ENCODE measurements at places on chromosomes 11 and 22. TPM values are rescaled to one million over a fixed set of nuclear protein-coding genes. Genes with fewer than 3 reads are reported as not detected.
A peak's percentile ranks its signal among the peaks of the same experiment; 100 is the strongest.

TST gene
- total RNA-seq = 73.8 TPM

DNA sequence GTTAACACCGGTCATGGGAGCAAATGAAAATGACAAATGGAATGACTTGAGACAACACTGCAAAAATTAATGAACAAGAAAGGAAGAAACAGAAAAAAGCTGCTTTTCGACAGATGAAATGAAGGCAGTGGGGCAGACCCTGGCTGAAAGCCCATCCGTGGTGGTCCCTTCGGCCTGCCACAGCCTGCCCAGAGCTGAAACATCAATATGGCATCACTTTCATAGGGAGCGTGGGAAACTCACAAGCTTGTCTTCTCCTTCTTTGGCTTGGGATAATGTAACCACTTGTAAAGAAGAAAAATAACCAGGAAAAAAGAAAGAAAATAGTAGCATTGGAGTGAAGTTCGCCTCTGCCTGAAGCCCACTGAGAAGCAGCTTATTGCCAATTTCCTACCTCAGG is 78.8 kb downstream of the CTTN start:
- no peak for DNase-seq

DNA sequence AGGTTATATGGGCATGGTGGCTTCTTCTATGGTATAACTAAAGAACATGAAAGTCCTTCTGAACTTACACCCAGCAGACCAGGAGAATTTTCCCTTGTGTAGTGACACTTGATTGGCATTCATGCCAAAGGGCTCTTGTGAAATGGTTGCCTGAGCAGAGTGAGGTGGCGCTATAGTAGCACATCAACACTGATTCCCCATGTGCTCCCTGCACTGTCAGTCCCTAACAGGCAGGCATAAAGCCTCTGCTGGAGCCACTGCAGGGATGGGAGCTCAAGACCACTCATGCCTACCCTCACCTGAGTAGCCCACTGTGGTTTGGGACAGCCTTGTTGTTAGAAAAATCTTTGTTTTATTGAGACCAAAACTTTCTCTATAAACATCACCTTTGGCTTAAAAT is 92.6 kb upstream of the LIN7C start:
- no peak for DNase-seq

DNA sequence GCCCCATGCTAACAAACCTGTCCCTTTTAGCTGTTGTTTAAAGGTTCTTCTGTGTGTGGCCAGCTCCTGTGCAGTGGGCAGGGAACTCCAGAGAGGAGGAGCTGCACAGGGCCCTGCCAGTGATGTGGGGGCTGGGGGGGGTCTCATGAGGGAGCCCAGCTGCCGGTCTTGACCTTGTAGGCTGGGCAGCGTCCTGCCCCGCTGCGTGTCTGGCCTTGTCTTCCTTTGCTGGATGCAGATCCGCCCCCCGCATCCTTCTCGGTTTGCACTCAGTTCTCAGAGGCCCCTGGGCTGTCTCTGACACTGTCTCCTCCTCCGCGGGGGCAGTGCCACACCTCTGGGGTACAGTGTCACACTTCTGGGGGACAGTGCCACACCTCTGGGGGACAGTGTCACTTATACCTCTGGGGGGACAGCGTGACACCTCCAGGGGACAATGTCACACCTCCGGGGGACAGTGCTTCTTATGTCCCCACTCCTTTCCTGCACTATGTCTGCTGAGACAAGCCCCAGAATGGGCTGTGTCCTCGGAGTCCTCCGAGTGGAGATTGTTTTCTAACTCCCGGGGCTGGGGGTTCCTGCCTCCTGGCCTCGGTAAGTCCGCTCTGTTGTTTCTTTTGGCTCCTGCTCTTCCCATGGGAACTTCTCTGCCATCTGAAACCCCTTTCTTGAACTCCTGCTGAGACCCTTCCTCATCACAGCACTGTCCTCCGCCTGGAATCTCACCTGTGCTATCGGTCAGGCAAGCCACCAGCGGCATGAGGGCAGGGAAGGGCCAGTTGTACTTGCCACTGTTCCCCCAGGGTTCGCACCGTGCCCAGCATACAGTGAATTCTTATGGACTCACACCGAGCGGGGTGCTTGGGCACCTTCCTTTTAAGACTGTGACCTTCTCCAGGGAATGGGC is 788.3 kb downstream of the TBC1D22A start:
- no peak for DNase-seq

DNA sequence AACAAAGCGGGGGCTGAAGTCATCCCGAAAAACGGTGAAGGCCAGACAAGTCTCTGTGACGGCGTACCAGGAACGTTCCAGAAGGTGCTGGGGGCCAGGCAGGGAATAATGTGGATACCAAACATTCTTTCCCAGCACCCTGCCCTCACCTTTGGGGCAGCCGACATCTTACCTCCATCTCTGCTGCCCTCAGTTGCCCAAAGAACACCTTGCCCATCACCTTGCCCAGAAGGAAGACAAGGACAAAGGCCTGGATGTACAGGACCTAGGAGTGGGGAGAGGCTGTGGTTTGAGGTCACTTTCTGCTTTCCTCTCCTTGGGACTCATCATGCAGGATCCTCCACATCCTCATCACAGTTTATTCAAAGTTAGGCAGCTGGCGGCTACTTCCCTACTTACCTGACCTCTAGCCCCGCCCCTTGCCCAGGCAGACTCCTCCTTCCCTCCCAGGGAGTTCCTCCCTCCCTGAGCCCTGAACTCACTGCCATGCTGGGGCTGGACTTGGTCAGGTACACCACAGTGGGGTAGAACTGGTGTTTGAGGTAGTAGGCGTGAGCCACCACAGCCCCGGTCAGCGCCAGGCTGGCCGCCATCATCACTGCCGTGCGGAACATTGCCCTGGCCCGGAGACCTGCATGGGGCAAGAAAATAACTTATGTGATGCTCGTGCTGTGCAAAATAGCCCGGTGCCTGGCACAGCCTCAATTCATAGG is 1.2 kb downstream of the SYVN1 start:
- peak; percentile 91 for DNase-seq

DNA sequence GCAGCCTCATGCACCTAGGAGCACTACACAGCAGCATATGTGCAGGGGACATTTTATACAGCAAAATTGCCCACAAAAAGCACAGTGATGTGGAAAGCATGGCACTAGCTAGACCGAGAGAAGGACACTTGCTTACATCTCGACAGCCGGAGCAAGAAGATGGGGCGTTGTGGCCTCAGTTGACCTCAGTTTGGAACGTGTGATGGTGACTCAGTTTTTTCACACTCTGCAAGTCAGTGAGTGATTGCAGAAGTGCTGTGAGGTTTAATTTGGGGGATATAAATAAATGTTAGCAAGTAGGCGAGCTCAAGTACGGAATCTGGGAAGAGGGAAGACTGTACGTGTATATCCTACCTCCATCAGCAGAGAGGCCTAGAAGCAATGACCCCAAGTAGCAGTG is 23.3 kb downstream of the LRP5 start:
- DNase-seq = no peak

DNA sequence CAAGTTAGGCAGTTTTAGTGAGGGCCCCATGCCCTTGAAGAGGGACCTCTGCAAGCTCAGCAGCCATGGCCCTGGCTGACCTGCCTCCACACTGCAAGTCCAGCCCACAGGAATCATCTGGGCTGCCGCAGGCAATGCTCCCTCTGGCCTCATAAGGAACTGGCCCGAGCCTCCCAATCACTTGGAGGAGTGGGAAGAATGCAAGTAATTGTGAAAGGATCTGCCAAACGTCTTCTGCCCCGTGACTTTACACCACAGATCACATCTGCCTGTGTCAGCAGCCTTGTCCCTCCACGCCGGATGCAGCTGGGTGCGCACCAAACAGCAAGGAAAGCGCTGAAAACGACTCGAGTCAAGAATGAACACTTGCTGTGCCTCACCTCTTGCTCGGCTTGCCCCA is 23.8 kb downstream of the OPCML start:
- DNase-seq = no peak

DNA sequence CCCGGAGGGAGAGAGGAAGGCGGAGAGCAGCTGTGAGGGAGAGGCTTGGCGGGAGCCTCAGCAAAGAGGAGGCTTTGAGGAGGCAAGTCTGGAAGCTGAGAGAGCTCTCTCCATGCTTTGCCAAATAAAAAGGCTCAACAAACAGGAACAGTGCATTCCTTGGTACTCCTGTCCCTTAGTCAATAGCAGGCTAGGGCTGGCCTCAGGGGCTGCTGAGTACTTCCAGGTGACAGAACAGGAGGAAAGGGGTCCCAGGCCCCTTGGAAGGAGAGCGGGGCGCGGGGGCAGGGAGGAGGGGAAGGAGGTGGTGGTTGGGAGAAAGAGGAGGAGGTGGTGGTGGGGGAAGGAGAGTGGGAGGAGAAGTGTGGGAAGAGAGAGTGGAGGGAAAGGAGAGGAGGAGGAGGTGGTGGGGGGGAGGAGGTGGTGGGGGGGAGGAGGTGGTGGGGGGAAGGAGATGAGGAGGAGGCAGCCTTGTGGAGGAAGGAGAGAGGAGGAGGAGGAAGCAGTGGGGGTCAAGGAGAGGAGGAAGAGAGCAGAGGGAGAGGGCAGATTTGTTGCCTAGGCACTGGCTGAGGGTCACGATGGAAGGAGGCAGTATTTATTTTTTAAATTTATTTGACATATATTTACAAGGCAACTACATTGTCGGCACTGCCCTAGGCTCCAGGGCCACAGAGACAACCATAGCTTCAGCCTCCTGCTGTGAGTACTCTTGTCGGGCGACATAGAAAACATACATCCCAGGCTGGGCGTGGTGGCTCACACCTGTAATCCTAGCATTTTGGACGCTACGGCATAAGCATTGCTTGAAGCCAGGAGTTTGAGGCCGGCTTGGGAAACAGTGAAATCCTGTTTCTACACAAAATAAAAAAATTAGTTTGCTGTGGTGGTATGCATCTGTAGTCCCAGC is 74.2 kb upstream of the ZBED5 start:
- DNase-seq = no peak

SLC43A3 gene
- total RNA-seq = 30.0 TPM

PIWIL4 gene
- total RNA-seq = 13.2 TPM

- peak; percentile 21 for DNase-seq
These were observed 12.8 kb downstream of the NFAM1 start for GRCh38 chr22:42419243-42419881.

- DNase-seq = peak; percentile 30
These were observed at the start of gene SLC15A3 for GRCh38 chr11:60951904-60952741. Gene SLC15A3, minus strand, starts transcription at chr11:60952176. Its CDS starts 625 bp downstream, at chr11:60951551.

DNA sequence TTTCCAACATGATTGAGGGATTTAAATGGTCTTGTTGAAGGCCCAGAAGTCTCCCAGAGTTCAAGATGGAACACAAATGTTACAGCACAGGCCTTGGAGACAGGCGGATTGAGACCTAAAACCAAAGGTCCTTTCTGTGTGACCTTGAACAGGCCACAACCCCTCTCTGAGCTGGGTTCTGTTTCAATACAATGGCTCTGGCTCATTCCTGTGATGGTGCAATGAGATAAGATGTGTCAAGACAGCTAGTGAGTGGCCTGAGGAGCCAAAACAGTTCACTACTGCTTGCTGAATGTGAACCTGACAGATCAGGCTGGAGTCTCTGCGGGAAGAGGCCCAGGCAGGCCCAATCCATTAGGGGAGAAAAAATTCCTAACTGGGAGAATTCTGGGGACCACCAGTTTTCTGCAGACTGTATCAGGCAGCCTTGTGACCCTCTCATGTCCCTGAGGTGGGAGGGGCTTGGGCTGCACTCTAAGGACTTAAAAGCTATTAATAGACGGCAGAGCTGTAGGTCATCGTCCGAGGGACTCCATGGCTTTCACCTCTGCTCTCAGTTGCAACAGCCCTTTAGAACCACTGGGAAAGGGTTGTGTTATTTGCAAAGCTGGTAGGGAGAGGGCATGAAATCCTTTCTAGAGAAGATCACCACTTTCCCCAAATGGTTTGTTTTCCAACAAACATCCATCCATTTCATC is 126.1 kb upstream of the TEAD1 start:
- DNase-seq = no peak

PGA5 gene
- 10.9 TPM for total RNA-seq

DNA sequence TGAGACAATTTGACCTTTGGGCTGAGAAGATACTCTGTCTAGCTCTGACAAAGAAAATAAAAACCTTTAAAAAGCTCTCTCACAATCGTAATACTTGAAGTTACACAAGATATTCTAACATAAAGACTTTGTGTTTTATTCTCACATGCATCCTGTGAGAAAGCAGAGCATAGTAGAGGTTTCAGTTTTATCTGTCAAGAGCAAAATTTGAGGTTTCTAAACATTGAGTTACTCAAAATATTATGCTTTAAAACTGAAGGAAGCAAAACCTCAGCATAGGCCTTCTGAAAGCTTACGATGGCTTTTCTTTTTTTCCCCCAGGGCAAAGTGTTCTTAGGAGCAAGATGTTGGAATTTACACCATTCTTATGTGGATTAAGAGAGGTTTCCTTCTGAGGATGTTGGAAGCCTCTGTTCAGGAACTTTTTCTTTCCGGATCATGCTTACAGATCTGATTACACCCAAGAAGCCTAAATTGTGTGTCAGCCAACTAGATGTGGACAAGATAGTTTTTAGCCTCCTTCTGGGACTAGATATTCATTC is 15.0 kb upstream of the OR51M1 start:
- no peak for DNase-seq

DNA sequence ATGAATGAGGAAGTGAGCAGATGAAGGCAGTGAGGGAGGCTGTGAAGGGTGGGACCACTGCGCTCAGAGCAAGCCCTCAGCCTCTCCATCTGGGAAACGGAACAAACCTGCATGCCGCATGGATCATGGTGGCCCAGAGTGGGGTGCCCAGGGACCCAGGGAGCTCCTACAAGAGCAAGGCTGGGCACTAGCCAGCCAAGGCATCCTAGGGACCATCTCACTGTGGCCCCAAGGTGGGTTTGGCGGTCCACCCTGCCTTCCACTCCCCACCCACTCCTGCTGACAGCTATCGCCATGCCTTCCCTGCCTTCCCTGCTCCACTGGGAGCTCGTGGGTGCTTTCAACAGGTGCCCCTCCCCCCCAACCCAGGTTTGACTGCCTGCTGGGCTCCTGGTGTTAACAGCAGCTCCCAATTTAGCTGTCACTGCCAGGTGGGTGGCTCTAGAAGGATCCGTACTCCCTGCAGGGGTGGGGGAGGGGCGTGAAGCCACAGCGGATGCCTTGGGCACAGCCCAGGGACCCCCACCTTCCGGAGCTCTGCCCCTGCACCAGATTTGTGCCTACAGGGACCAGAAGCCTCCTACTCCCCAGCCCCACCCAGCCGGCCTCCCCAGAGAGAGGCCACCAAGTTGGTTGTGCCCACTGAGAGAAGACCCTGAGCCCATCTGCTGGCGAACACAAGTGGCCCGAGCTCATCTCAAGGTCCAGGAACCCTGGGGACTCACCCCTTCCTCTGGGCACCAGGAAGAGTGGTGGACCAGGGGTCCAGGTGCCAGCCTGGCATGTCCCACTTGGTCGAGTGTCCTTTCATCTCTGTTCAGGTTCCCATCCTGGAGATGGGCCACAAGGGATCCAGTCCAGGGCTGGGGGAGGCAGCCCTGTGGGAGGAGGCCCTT is 29.7 kb upstream of the PRODH start:
- peak; percentile 11 for DNase-seq

DNA sequence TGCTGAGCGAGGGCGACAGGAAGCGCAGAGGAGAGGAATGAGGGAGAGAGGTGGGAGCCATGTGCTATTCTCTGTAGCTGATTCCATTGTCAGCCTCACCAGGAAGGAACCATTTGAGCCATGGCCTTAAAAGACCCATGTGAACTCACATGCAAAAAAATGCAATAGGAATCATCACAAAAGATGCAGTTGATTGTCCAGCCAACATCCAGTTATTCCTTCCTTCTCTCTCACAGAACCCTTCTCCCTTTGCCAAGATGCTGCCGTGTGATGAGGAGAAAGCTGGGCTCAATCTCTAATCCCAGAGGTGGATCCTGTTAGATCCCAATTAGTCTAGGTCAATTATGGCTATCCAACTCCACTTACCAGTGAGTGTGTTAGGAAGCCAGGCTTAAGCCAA is 58.2 kb upstream of the RRAS2 start:
- no peak for DNase-seq

GRCh38 chr11:113048820-113049768 is 87.9 kb downstream of the NCAM1 start:
- DNase-seq = no peak

- DNase-seq = no peak
These were observed 220.9 kb upstream of the PITPNB start for GRCh38 chr22:28139961-28140360.
